ENCODE measurements at places on chromosomes 6 and 20.

- DNase-seq, result no peak
Measured at GRCh38 chr6:42745083-42745639, 742 bp downstream of the TBCC start.

DNA sequence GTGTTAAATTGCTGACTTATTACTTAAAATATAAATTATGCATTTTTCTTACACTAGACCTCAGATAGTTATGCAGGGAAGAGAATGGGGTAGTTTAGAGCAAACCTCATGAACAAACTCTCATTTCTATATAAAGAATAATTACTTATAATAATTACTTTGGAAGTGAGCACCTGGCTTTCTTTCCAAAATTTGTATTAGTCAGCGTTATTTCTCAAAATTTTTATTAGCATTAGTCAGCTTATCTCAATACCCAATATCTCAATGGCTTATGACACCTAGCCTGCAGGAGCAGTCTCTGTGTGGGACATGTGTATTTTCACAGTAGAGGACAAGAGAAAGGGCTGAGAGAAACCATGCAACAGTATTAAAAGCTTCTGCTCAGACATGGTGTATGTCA lies 849.2 kb upstream of the HS3ST5 start:
- DNase-seq, result no peak

GRCh38 chr6:41200901-41201763 lies at the start of gene TREML2:
Gene TREML2 (minus strand): TSS chr6:41201149. CDS start chr6:41201008, 141 bp downstream.
- DNase-seq, result no peak

DNA sequence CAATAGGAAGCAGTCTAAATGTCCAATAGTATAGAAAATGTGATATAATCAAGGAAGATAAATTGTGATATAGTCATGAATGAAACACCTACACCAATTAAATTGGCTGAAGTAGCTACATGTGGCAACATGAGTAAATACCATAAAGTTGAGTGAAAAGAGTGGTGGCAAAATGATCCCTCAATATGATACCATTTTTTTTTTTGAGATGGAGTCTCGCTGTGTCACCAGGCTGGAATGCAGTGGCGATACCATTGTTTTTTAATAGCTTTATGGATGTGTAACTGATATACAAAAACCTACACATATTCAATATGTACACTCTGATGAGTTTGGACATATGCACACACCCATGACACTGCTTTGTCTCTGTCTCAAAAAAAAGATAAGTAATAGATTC lies 20.9 kb upstream of the ILRUN start:
- DNase-seq, result no peak

DNA sequence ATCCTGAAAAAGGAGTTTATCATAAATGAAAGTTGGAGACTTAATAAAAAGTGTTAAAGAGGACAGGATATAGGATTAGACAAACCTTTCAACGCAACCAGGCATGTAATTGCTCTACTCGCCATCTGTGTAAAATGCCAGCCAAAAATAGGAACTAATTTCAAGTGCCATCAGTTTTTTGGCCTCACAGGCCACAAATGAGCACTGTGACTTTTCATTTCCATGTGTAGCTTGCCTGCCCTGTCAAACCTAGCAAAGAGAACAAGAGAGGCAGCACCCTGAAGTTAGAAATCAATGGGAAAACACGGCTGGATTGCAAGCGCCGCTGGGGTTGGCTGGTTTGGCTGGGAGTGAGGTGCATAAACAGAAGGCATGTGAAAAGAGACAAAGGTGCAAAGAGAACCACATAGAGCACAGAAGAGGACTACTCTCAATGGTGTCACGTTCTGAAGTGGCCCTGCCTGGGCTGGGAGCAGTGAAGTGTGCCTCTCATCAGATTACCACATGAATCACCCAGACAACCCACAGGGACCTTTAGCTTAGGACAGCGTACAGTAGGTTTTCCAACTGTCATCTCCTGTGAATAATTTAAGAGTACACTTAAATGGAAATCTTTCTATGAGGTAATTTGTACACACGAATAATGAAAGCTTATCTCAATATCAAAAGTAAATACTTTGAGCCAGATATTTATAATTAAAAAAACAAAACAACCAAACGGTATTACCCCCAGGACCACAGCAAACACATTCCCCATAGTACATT lies 78.0 kb upstream of the NHSL1 start:
- DNase-seq, result no peak
